ENCODE measurements at places on chromosomes 11 and 22. TPM values are rescaled to one million over a fixed set of nuclear protein-coding genes. Genes with fewer than 3 reads are reported as not detected.
A peak's percentile ranks its signal among the peaks of the same experiment; 100 is the strongest.

DNA sequence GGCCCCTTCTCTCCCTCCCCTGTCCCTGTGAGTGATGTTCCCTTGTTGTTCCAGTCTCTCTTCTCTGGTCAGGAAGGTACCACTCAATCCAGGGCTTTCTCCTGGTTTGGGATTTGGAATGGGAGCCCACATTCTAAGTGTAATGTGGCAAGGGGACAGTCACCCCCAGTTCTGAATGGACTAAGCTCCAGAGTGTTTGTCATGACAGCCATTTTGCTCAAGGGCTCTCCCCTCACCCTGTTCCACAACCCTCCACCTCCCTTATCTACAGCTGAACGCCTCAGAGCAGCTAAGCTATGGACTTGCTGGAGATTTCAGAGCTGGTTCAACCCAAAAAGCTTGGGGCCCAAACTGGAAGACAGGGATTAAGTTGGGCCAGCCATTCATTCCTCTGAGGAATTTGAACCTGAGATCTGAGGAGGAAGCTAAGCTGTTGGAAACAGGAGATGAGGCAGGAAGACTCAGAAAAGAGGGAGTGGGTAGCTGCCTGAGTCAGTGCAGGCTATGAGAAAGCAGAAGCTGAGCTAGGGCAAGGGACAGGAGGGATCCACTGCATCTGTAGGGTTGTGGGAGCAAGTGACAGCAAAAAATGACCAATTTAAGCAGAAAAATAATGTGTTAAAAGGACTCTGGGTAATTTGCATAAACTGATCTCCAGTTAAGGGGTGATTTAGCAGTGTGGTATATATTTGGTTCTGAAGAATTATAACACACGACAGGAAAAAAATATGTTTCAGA is 22.9 kb upstream of the FCHSD2 start:
- DNase-seq: no peak

DNA sequence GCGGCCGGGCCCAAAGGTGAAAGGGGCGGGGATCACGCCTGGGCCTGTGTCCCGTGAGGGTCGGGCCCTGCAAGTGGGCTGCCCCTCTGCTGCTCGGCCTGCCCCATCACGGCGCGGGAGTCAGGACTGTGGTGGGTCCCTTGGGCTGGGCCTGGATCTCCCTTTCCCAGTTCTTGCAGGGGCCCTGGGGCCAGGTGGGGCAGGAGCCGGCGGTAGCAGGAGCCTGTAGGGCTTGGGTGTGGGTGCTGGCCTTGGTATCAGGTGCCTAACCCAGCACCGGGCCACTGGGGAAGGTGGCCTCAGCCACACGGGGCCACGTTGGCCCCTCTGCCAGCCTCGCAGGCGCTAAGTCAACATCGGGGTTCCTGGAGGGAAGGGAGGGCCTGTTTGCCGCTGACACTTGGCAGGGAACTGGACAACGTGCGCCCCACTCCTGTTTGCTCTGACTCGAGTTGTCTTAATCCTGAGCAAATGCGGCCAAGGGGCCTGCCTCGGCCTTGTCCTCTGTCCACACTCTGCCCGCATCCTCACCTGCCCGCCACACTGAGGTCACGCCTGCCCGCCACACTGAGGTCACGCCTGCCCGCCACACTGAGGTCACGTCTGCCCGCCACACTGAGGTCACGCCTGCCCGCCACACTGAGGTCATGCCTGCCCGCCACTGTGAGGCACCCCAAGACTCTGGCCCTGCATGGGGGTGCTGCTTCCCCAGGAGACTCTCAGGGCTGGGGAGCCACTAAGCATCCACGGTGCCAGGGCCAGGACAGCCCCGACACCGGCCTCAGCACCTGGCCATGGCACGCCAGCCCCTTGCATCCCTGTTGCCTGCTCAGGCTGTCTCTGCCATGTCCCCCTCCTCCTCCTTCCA is 14.2 kb upstream of the MUC5B start:
- no peak for DNase-seq

DNA sequence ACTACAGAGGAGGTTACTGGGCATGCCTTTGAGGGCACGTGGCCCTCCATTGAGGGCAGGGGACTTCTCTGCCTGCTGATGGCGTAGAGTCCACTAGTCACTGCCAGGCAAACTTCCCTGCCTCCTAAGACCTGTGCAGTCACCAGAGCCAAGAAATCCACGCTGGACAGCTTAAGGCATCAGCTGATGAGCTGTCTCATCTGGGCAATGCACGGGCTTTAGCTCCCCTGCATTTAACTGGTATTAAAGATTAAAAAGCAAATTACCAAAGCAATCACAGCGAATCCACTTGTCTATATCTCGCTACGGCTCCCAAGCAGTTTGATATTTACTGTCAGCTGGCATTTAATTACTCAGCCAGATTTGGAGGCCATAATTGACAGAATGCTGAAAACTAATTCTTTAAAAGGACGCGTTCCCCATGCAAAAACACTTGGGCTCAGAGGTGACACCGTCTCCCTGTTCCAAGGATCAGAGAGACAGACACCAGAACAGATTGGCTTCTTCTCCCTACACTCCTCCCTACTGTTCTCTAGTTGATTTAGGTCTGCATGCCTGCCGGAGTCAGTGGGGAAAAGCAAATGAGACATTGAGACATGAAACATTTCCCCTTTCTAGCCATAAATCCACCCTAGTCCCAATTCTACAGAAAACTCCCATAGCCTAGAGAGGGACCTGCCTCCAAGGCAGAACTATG is 68.5 kb downstream of the SPATA19 start:
- DNase-seq: no peak

DNA sequence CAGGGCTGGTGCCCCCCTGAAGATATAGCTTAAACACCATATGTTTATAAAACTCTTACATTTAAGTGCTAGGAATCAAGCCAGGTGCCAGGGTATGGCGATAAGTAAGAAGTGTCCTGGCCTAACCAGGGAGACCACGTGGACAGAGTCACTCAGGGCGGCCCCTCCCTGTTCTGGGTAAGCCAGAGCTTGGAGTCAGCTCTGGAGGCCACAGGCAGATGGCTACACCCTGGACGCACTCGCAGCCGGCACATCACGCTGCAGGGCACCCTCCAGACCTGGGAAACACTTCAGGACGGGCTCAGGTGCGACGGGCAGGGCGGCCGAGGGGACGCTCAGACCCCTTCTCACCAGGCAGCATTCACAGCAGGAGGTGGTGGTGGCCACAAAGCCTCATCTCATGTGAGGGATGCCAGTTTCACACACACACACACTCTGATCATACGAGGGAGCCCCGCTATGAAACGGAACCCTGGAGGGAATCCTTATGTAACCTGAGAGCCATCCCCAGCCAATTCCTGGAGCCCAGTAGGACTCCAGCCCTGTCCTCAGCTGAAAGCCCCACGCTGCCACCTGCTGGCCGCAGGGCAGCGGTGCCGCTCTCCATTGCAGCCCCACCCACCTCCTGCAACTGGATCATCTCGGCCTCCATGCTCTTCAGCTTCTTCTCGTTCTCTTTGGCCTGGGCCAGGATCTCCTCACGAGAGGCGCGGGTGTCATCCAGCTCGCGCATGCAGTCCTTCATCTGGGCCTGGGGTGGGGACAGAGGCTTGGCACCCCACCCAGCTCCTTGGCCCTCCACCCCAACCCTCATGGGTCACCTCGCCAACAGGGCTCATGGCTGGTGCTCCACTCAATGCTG is 33.4 kb downstream of the APOL1 start:
- DNase-seq: peak; percentile 55

- DNase-seq: peak; percentile 46
Measured at GRCh38 chr22:25048659-25049647, 96.4 kb downstream of the KIAA1671 start.

DNA sequence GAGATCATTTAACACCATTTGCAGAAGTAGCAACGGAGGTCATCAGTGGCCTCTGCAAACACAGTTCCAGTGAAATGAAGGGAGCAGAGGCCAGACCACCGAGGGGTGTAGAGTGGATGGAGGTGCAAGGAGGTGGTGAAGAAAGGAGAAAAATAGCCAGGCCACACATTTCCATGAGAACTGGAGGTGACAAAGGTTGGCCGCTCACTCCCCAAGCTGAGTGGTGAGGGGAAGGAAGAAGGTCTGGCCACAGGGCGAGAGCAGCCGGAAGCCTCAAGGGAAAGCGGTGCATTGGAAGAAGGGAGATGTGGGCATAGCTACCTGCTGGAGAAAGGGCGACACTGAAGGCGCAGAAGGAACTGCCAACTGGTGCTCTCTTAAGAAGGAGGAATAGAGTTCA is 20.1 kb upstream of the TMPRSS4 start:
- no peak for DNase-seq

SOX6 gene
- 18.4 TPM for polyA plus RNA-seq

BATF2 gene
- 4.3 TPM for polyA plus RNA-seq

SAA4 gene
- polyA plus RNA-seq: not detected

- peak; percentile 16 for DNase-seq
Measured at GRCh38 chr22:28773461-28773867, 969 bp downstream of the CCDC117 start.

CD3D gene
- 1.3 TPM for polyA plus RNA-seq

GRCh38 chr11:2562890-2563212 is 118.0 kb downstream of the KCNQ1 start:
- DNase-seq: no peak

ALG8 gene
- polyA plus RNA-seq: 56.3 TPM

DNA sequence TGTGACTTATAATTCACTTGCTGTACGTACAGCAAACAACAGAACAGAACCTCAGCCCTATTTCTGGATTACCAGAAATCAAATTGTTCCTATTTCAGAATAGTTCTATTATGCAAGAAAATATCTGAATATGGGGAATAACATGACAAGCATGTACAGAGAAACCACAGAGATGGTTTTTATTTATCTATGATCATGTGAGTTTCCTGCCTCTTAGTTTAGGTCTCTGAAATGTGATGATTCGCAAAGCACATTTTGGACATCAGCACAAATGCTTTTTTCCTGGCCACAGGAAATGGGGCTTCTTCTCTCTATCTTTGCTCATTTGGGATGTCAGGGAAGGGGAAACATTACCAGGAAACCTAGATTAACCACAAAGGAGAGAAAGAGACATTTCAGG is 266.7 kb upstream of the CTSC start:
- DNase-seq: no peak

- DNase-seq: peak; percentile 66
Measured at GRCh38 chr11:27183672-27184457, 143.2 kb downstream of the BBOX1 start.

DNA sequence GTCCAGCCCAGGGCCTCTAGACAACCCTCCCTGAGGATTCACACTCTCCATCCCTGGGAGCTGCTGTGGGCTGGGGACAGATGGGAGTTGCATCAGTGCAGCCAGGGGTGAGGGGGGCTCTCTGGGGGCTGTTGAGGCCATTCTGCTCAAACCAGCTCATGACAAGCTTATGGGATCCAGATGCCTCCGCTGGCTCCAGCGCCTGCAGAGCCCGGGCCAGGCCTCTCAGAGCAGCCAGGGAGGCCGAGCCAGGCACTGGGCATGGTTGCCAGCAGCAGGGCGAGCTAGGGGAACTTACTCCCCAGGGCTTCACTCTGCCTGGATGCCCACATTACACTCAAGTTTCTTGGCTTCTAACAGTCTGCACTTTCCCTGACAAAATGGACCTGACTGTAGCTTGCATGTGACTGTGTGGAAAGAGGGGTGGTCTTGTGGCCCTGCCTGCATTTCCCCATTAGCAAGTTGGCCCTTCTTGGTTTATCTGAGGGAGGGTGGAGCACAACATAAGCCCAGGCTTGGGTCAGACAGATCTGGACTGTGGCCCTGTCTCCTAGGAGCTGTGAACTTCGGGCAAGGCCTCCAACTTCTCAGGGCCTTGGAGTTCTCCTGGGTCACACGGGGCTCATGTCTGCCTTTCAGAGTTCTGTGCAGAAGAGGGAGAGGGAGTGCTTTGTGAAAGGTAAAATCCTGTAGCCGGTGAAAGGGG is 34.5 kb upstream of the CYB5R3 start:
- DNase-seq: peak; percentile 51

DNA sequence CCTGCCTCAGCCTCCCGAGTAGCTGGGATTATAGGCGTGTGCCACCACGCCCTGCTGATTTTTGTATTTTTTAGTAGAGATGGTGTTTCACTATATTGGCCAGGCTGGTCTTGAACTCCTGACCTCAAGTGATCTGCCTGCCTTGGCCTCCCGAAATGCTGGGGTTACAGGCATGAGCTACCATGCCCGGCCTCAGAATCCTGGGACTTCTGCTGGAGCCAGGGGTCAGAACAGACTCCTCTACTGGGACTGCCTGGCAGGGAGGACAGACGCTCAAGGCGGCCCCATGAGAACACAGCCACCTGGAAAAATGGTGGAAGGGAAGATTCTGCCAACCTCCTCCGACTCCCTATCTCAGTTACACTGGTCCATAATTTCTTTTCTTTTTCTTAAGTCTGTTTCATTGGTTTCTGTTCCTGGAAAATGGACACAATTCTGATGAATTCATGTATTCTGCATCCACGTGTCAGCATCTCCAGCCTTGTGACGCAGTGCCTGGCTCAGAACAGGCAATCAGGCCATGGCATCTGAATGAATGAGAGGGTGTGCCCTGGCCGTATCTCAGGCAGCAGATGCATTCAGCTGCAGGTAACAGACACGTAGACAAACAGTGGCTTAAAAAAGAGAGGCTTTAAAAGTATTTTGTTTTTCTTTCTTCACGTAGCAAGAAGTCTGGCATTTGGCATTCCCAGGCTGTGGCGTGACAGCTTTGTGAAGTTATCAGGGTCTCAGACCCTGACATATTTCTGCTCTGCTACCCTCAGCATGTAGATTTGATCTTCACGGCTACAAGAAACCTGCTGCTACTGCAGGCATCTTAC is 4.8 kb downstream of the SMIM38 start:
- DNase-seq: no peak

TRPM5 gene
- polyA plus RNA-seq: 0.10 TPM

MYBPC3 gene
- 0.03 TPM for polyA plus RNA-seq

- DNase-seq: no peak
Measured at GRCh38 chr11:727281-727701, 20.0 kb upstream of the TALDO1 start.

DNA sequence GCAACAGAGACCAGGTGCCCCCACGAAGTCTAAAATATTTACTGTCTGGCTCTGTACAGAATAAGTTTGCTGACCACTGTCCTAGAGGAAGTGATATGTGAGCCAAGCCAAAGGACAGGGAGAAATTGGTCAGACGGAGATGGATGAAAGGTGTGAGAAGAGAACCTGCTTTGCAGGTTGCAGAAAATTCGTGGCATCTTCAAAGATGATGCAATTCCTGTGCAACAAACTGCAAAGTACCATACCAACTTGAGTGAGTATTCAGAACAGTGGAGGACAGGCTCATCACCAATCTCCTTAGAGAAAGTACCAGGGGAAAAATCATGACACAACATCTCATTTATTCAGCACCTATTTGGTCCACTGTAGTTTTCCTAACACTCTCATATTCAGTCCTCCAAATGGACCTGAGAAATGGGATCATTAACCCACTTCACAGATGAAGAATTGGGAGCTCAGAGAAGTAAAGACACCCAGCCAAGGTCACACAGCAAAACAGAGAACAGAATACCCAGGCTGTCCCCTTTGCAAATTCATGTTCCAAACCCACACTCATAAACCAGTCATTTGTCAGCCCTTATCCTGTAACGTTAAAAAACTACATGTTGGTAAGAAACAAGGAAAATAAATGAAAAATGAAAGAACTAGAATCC is 536.8 kb downstream of the MIAT start:
- no peak for DNase-seq

- no peak for DNase-seq
Measured at GRCh38 chr11:126328001-126328390, 24.1 kb downstream of the DCPS start.
